ENCODE measurements at places on chromosomes 13 and 19. TPM values are rescaled to one million over a fixed set of nuclear protein-coding genes. Genes with fewer than 3 reads are reported as not detected.

GRCh38 chr13:96958286-96958891 is 35.9 kb downstream of the OXGR1 start:
- no peak for DNase-seq

DNA sequence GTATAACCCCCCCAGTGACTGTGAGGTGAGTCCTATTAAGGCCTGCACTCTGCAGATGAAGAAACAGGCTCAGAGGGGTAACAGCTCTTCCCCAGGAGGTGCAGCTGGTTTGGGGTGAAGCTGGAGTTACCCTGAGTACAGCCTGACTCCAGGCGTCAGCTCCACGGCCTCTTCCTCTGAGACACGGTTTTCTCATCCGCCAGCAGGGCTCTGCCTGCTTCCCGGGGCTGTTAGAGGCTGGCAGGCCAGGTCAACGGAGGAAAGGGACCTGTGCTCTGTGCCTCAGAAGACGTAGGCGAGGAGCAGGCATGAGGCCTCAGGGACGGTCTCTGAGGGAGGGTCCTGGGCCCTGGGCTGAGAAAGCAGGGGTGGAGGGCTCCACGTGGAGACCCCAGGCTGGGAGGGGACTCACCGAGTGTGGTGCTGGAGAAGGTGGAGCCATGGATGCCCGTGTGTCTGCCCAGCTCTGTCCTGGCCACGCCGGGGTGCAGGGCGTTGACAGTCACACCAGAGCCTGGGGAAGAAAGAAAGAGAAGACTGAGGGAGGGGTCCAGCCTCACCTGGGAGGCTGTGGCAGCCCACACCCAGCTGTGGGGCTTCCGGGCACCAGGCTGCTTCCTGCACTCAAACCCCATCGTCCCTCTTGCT is 9.0 kb upstream of the GP6 start:
- no peak for DNase-seq

- DNase-seq, result no peak
Observed at GRCh38 chr19:8441725-8442544, 2.8 kb upstream of the HNRNPM start.

DNA sequence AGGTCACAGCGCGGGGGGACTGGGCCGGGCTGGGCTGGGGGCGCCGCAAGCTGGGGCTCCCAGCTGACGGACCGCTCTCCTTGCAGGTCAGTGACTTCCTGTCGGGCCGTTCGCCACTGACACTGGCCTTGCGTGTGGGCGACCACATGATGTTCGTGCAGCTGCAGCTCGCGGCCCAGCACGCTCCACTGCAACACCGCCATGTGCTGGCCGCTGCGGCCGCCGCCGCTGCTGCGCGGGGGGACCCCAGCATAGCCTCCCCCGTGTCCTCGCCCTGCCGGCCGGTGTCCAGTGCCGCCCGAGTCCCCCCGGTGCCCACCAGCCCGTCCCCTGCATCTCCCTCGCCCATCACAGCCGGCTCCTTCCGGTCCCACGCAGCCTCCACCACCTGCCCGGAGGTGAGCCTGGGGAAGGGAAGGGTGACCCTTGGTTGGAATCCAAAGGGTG is 5.7 kb downstream of the MIDN start:
- no peak for DNase-seq

DNA sequence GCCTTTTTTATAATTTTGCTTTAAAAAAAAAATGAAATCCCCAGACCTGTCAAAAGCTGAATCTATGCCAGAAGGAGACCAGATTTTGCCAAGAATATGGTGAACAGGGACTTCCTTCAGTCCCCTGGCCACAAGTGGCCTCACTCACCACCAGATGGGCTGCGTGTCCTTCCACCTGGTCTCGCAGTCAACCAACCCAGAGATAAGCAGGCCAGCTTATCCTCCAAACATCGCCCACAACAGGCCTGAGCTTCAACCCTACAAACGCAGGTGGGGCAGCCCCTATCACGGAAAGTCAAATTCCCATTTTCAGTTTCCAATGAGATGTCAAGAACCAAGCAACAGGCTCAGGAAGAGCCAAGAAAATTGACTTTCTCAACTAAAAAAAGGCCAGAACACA is 30.5 kb downstream of the STK24 start:
- no peak for DNase-seq

DNA sequence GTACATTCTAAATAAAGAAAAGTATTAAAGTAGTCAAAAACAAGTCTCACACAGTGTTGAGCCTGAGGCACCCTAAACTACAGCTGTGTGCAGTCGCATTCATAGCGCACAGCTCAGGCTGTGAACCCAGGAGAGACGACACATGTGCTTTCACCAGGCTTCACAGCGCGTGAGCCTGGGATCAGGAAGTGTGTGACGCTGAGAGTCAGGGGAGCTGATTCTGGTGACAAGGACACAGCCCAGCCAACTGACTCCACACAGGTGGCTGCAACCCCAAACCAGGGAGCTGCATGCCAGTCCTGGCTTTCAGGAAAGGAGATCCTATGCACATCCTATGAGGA is 41.6 kb downstream of the COL4A1 start:
- no peak for DNase-seq

DNA sequence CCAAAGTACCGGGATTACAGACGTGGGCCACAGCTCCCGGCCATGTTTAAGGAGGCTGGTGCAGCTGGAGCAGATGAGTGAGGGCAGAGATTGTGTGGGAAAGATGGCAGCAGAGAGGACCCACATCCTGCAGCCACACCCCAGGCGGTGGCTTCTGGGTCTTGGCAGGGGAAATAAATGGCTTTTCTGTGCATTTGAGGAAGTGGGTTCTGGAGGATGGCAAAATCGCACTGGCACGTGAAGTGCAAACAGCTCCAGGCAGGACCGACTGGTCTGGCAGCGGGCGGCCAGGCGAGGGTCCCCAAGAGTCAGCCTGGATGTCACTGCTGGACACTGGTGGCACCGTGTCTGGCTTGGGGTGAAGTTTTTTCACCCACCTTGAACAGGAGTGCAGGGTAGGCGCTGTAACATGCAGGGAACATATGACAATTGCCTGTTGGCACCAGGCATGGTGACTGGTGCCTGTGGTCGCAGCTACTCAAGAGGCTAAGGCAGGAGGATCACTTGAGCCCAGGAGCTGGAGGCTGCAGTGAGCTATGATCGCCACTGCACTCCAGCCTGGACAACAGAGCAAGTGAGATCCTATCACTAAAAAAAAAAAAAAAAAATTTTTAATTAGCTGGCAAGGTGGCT is 8.4 kb downstream of the B3GNT3 start:
- no peak for DNase-seq

GRCh38 chr13:114068656-114069318 is 63.6 kb downstream of the RASA3 start:
- peak; percentile 51 for DNase-seq

The MAP4K1 gene
- total RNA-seq, result 3.9 TPM

The MISP3 gene
- 1.7 TPM for total RNA-seq

The COL4A2 gene
- 1,333 TPM for total RNA-seq

The RNASEH2A gene
- 2.7 TPM for total RNA-seq

The PCP2 gene
- total RNA-seq, result not detected

The EID2 gene
- 12.7 TPM for total RNA-seq

The ARHGAP33 gene
- 2.7 TPM for total RNA-seq

The RETN gene
- total RNA-seq, result 4.8 TPM

The TLE5 gene
- 367 TPM for total RNA-seq

The KIR2DL4 gene
- 0.22 TPM for total RNA-seq

Data from mesenteric fat pad (tissue), 1 donor.